ENCODE measurements at places on chromosomes 12 and 14.

DNA sequence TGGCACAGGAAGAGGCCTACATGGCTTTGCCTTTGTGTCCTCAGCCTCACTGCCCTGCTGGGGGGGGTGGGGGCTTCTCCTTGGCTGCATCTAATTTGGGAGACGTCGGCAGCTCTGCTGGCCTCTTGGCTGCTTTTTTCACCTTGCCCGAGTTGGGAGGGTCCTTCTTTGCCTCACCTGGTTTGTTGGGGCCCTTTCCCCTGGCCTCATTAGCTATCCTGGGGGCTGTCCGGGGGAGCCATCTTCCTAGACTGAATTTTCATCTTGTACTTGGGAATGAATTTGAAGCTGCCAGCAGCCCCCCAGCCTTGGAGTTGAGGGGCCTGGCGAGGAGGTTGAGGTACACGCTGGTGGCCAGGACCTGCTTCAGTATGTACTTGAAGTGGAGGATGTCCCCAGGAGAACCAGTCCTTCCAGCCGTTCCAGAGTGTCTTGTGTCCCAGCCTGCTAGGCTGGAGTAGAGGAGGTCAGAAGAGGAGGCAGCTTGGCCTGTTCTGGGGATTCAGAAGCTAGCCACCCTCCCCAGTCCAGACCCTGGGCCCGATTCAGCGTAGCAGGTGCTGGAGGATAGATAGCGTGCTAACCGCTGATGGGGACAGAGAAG lies 70.7 kb upstream of the VASH1 start:
- DNase-seq, result no peak

DNA sequence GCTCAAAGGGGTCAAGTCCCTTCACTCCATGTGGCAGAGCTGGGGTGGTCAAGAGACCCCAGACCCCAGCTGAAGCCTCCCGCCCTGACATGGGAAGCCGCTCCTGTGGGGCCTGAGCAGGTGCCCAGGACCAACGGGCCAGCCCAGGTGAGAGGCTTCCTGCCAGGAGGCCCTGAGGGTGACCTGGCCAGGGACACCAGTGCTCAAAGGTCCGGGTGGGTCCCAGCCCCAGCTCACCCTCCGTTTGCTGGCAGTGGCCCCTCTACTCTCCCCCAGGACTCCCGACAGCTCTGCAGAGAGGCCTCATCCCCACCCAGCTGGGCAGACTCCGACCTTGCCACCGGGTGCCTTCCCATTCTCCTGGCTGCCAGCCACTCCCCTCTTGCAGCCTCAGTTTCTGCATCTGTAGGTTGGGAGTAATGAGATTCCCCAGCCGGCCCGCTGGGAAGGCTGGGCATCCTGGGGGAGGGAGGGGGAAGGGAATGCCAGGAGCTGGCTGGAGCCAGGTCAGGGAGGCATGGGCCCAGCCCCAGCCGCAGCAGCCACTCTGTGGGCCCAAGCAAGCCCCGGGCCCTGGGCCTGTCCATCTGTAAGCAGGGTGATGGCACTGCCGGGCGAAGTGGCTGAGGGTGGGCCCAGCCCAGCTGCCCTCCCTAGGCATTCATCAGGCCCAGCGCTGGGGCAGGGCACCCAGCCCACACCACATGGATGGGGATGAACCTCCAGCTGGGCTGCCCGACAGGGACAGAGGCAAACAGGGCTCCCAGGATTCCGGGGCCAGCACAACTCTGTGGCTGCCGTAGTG lies 10.3 kb upstream of the INF2 start:
- DNase-seq, result no peak

DNA sequence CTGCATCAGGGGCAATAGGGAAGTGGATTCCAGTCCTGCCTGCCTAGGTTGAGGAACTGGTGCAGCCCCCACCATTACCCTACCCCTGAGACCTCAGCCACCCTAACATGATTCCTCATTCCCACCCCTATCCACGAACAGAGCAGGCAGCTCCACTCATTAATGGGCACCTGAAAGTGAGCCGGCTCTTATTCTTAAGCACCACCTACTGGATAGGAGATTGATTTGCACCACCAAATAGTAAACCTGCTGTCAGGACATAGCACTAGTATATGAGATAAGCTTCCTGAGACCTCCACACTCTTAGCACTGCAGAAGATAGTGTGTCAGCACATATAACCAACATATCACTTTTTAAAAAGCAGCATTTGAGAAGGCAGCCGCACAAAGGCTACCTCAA lies 573.2 kb downstream of the SOX5 start:
- no peak for DNase-seq

DNA sequence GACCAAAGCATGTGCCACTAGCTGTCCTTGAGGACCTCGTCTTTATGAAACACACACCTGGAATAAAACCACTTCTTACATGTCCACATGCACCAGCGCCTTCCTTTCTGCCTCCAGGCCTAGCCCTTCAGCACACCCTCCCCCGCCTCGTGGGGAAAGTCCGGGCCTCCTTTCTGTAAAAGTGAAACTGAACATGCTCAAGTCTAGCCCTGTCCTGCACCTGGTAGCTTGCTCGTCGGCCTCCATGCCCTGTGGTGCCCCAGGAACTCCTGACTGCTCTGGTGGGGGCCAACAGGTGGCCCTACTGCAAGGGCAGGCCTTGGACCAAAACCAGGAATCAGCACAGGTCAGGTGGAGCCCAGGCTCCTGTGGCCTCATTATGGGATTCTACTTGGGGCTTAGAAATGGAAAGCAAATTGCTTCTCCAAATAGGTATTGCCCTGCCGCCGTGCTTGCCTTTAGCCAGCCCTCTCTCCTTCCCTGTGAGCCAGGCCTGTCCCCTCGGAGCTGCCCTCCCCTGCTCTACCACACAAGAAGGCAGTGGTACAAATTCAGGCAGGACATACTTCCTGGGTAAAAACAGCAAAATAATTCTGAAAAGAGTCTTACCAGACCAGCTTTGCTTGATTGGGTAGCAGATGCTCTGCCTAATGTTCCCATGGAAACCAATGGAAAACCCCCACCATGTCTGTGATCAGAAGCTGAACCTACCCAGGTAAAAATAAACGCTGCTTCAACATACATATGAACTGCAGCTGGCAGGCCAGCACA lies 43.5 kb downstream of the ERH start:
- no peak for DNase-seq

- no peak for DNase-seq
Measured at GRCh38 chr14:99124482-99125105, 147.4 kb downstream of the BCL11B start.

DNA sequence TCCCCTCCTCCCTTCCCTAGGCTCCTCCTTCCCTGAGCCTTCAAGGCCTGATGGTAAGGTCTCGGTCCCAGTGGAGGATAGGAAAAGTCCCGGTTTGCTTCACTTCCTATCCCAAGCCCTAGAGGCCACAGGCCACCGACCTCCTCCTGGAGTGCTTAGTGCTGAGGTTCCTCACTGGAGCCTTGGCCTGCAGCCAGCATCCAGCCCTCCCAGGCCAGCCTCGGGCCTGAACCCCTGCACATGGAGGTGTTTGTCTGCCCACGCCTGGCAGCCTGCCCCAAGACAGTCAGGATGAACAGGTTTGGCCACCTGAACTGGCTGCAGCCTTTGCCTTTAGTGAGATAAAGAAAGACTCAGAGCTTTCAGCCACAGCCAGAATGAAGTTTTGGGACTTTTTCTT lies 15.8 kb upstream of the KRT7 start:
- no peak for DNase-seq

- no peak for DNase-seq
Measured at GRCh38 chr12:46516238-46516932, 143.8 kb upstream of the SLC38A2 start.

GRCh38 chr14:28077021-28077420 lies 689.6 kb upstream of the FOXG1 start:
- DNase-seq, result no peak

DNA sequence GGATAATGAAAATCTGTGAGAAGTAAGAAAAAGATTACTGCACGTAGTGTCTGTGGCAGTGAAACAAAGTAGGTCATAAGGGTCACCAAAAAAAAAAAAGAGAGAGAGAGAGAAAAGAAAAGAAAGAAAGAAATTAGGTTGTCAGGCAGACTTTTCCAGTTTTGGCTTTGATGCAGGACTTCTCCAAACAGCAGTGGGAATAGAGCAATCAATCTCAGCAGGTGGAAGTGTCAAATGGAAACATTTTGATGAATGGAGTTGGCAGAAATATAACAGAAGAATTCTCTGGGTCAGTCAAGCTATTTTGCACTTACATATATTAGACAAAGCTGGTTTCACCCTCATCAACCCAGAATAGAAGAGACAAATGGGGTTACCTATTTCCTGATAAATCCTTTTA lies 745.8 kb downstream of the SLC6A15 start:
- DNase-seq, result no peak

DNA sequence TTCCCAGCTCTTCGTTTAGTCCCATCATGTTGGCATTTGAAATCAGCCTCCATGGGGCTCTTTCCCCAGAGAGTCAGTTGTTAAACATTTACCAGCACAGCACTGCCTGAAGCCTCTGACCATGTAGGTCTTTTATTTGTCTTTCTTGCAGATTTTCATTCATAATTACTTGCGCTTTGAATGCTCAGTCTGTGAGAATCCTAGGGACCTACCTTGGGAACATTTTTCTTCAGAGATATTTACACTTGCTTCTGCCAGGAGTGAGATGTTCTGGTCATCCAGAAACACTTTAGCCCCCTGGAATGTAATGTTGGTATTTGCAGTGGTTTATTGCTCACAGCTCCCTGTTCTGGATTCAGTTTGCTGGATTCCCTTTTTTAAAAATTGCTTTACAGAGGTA lies 41.7 kb downstream of the RPH3A start:
- DNase-seq, result no peak

- no peak for DNase-seq
Measured at GRCh38 chr14:78967111-78967809, 797.1 kb downstream of the NRXN3 start.

All from skin of body (tissue), 3 donors.